ENCODE measurements at places on chromosomes 4 and X.

GRCh38 chr4:21191317-21191716 lies 491.1 kb downstream of the PACRGL start:
- no peak for DNase-seq

DNA sequence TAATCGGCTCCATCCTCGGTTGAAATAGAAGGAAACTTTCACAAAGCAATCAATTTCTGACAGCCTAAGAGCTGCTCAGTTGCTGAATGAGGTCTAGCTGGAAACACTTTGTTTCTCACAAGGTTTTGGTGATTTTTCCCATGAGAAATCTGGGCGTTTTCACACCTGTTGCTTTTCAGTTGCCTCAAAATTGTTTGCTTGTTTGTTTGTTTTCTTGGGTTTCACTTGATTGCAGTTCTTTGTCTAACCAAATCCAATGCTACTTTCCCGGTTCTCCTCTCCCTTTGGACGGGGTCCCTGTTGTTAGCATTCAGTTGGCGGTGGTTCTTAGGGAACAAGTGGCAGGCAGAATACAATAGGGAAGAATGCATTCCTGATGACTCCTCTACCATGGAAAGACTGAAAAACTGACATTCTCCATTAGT lies 135.5 kb downstream of the PALLD start:
- DNase-seq: no peak

DNA sequence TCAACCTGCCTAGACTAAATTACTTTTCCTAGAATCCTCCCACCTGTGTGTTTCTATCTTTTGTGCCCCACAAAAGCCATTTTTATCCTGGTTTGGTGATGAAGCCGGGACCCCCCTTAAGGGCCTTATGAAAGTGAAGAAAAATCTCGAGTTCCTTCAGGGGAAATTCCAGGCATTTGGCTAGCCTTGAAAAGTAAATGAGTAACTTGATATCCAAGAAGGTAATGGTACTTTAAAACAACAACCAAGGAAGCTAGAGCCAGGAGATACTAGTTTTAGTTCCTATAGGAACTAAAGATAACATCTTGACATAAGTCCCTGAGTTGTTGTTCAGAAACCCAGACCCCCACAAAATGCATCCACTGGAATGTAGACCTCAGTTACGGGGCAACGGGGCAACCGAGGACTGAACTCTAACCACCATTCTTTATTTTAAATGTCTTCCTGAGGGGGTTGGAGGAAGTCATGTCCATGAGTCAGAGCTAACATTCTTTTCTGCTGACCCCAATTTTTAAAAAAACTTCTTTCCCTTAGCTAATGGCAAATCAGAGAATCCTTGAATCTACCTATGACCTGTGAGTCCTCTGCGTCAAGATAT lies 73.9 kb downstream of the VCX3A start:
- DNase-seq: no peak

DNA sequence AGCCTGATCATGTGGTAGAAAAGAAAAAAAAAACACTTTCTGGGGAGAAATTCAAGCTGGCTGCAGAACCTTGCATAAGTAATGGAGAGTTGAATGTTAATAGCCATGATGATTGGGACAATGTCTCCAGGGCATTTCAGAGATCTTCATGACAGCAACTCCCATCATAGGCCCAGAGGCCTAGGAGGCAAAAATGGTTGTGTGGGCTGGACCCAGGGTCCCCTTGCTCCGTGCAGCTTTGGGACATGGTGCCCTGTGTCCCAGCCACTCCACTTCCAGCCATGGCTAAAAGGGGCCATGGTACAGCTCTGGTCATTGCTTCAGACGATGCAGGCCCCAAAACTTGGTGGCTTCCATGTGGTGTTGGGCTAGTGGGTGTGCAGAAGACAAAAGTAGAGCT lies 1170.9 kb downstream of the C4orf33 start:
- no peak for DNase-seq

GRCh38 chr4:117491516-117491915 lies 406.1 kb upstream of the TRAM1L1 start:
- no peak for DNase-seq

DNA sequence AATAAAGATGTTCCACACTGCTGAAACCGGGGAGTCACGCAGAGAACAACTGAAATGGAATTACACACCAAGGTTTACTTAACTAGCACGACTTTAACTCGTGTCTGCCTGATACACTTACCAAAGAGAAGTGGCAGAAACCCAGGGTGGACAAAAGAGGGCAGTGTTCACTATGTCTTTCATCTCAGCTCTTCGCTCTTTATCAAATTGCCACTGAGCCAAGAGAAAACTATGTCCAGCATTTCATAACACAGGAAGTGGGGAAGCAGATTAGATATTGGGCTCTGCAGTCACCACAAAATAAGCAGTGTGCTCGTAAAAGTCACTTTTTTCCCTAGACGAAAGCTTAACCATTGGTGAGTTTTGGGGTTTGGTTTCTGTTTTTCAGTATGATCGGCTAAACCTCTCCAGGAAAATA lies 155.7 kb downstream of the CHIC2 start:
- peak; percentile 65 for DNase-seq

- no peak for DNase-seq
These were observed 1.0 kb upstream of the USP27X start for GRCh38 chrX:49878128-49878833.

All from T-helper 2 cell (primary cell).